ENCODE measurements at places on chromosomes 11 and 22. TPM values are rescaled to one million over a fixed set of nuclear protein-coding genes. Genes with fewer than 3 reads are reported as not detected.

ASCC2 gene
- 30.8 TPM for total RNA-seq

BCO2 gene
- total RNA-seq, result 0.79 TPM

GGA1 gene
- 20.5 TPM for total RNA-seq

SVIP gene
- total RNA-seq, result 13.2 TPM

GPR137 gene
- 51.3 TPM for total RNA-seq

SLC3A2 gene
- 884 TPM for total RNA-seq

FREY1 gene
- total RNA-seq, result 0.37 TPM

IL17RA gene
- total RNA-seq, result 5.6 TPM

CRYAB gene
- 4.6 TPM for total RNA-seq

CDKN1C gene
- total RNA-seq, result 0.56 TPM

All from A549 treated with CpdA at 1 μM for 4 hours (cell line).